ENCODE measurements at places on chromosomes 7 and 10.

DNA sequence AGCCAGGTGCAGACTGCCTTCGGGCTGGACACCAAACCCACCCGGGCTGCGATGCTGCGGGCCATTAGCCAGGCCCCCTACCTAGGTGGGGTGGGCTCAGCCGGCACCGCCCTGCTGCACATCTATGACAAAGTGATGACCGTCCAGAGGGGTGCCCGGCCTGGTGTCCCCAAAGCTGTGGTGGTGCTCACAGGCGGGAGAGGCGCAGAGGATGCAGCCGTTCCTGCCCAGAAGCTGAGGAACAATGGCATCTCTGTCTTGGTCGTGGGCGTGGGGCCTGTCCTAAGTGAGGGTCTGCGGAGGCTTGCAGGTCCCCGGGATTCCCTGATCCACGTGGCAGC, 50.0 kb downstream of the VWA2 start:
- DNase-seq = no peak

GRCh38 chr10:71966046-71967004, 2.1 kb downstream of the CHST3 start:
- no peak for DNase-seq

DNA sequence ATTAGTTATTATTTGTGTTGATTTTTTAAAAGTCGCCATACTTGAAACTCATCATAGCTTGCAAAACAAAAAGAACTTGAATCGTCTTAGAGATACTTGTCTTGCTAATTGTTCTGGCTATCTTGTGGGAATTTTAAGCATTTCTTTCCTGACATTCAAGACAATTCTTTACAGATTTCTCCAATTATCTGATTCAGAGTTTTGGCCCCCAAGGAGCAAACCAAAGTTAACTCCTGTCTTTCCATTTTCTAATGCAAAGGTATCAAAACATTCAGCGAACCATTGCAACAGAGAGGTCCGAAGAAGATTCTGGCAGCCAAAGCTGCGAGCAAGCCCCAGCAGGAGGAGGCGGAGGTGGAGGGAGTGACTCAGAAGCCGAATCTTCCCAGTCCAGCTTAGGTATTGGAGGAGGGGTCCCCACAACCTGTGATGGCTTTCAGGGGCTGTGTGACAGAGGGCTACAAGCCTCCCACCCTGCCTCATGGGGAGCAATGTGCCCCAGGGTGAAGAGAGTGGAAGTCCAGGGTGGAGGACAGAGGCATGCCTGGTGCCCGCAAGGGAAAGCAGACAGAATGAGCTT, 119.4 kb upstream of the STK17A start:
- DNase-seq = no peak

GRCh38 chr10:43731486-43731885, 82.8 kb upstream of the ZNF32 start:
- no peak for DNase-seq

DNA sequence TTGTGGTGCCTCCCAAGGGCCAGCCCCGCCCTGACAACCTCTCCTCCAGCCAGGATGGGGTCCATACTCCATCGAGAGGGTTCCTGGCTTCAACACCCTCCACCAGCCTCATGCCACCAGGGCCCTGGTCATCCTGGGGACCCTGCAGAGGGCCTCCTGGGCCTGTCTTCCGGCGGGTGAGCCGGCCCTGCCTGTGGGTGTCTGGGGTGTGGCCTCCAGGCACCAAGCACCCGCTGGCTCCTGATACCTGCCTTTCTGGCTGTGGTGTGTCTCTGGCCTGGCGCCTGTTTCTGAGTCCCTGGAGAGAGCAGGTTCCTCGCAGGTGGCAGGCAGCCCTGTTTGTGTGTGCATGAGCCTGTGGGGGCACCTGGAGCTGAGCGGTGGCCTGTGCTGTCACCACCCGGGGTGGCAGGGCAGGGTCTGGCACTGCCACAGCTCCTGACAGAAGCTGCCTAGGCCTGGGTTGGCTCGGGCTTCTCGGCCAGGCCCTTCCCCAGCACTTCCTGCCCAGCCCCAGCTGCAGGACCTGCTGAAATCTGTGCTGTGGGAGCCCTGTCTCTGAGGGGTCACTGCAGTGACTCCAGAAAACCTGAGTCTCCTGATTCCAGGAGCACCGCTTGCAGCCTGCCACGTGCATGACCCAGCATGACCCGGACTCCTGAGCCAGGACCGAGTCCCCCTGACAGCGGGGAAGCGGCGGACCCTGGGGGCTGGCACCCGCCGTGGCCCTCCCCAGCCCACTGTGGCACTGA, 18.4 kb downstream of the ADAM8 start:
- no peak for DNase-seq

DNA sequence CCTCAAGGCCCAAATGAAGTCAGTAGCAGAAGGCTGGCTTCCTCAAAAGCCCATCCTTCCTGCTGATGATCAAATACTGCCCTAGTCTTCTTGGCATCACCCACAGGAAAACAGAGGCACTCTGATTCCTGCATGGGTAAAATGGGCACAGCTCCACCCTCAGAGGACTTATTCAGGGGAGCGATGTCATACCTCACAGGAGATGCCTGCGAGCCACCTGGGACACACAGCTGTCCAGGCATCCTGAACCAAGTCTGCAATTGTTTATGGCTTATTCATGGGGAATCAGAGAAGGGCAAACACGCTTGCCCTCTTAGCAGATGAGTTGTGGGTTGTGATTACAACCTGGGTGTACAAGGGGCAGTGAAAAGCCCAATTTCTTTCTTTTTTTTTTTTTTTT, 22.0 kb upstream of the LMTK2 start:
- no peak for DNase-seq

DNA sequence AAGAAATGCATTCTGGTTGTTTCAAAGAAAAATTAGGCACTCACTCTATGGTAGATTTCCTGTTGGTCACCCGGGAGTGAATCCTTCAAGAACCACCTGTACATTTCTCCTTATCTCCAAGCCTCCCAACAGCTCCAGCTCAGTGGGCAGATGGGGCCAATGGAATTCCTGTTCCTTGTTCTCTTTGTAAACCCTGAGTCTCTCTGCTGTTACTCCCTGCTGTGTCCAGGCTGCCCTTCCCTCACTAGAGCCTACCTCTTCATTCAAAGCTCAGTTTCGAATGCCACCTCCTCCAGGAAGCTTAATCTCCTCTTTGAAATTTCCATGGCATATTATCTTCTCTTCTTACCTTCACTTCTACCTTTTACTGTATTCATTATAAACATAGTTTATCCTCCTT, 3.5 kb upstream of the BMPER start:
- no peak for DNase-seq

DNA sequence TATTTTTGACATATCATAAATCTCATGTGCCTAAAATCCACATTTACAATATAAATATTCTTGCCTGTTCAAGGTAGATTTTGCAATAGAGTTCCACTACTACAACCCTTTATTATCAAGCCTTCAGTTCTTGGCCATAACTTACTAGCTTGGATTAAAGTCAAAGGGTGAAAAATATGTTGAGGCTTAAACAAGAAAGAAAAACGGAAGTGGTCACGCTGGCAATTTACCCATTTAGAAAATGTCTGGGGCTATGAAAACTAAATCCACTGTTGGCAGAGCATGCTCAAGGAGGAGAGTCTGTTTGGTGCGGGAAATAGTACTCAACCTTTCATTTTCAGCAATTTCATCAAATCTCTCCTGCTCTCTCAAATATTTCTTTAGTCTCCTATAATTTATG, 209.8 kb upstream of the RHOBTB1 start:
- no peak for DNase-seq

DNA sequence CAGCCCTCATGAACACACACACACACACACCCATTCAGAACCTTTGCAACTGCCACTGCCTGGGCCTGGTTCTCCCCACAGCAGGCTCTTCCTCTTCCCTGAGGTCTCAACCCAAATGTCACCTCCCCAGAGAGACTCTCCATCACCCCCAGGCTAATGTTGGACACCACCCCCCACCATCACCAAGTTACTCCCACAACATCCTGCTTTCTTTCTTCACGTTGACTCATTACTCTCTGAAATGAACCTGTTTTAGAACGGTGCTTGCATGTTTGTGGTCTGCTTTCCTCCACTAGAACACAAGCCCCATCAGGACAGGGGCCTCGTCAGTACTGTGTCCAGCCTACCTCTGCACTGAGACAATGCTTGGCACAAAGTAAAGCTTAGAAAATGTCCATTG, 16.0 kb downstream of the AFAP1L2 start:
- no peak for DNase-seq

DNA sequence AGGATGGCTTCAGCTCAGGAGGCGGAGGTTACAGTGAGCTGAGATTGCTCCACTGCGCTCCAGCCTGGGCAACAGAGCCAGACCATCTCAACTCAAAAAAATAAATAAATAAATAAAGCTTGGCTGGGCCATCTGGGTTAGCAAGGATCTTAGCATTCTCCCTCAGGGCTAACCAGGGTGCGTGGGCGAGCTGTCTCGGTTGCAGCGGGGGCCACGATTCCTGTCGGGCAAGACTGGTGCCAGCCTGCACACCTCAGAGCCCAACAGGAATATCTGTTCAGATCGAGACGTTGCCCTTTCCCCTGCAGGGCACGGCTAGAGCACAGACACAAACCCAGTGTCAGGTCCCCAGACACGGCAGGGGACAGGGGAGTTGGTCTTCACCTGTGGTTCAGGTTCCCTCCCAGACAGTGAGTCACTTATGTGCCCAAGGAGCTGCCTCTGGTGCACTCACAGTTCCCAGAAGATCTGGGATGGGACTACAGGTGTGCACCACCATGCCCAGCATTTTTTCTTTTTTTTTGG, 75.5 kb upstream of the GTF2I start:
- DNase-seq = no peak
